ENCODE measurements at places on chromosomes 2 and 18.

GRCh38 chr2:214837466-214837865 is 28.0 kb upstream of the BARD1 start:
- DNase-seq, result no peak

DNA sequence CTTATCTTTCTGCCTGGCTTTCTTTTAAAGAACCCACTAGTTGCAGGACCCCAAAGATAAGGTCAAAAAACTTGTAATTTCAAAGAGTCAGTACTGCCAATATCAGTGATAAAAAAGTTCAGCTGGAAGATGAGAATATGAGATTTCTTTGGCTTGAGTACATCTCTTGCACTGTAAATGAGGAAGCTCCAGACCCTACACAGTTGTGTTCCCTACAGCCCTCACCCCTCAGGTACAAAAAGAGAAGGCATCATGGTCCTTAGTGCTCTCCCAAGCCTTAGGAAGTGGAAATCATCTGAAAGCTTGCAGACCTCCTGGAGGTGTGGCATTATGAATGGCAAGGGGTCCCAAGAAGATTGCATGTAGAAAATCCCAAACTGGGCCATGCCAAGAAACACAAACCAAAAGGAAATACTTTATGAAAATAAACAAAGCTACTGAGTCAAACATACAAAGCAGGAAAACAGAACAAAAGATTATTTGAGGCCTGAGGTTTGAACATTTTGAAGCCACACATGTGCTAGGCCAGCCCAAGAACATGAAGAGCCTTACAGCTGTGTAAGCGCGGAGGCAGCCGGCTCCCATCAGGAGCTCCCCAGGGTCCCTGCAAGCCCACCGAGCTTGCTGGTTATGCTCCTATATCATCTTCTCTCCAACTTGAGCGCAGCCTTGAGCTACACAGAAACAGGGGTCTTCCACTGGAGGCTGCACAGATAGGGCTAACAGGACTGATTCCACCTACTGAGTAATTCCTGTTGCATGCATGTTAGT is 217.0 kb downstream of the OSR1 start:
- DNase-seq, result no peak

DNA sequence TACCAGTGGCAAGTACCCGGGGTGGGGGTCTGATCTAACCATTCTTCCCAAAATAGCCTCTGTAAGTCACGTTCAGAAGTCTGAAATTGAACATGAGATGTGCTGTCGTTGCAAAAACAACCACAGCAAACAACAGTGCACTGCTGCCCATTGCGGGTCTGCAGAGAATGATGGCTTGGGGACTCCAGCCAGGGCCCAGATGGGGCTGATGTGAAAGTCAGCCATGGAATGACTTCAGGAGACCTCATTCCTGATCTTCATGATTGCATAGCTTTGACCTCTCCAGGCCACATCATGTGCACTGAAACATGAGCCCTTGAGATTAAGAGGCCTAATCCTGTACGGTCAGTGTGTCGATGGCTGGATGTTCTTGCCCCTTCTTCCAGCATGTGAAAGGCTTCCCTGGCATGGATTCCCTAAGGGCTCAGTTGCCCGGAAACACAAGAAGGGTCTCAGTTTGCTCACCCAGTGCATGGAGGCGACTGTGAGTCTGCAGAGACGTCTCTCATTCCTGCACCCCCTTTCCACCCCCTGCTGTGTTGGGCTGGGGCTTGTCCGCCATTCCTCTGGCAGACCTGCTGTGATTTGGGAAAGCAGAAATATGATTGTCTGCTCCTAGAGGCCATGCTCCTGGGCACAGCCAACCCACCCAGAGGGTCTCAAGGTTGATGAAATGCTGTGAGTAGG is 191.6 kb downstream of the SEPTIN10 start:
- DNase-seq, result no peak

DNA sequence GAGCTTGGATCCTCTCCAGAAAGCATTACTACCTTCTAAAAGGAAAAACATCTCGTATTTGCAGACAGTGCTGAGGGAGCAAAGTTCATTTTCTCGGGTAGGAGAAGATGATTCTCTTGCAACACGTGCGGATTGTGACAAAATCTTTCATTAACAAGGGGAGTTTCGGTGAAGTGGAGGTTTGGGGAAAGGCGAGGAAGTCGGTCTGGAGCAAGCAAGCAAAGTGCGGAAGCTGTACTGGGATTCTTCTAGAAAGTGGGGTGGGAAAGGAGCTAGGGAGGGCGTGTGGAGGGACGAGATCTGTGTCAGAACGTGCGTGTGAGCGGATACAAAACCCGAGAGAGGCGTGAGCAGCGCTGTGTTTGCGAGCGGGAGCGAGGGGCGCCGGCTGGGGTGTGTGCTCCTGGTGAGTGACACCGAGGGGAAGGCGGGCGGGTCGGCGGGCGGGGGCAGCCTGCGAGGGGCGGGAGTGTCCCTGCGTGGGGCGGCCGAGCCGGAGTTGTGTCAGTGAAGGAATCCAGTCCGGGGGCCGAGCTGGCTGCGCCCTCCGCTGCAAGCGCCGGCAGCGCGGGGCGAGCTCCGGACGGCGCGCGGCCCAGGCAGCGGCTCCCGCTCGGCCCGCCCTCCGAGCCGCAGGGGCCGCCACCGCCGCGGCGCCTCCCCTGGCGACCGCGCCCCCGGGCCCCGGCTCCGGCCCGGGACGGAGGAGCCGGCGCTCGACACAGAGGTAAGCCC is at the start of gene SPATS2L:
TSS of gene SPATS2L (plus strand) at position 498 of the 735 bp plus-strand sequence. CDS start 82,552 bp downstream, outside the sequence.
- DNase-seq, result no peak

GRCh38 chr2:114534116-114535084 is 92.0 kb downstream of the DPP10 start:
- no peak for DNase-seq

DNA sequence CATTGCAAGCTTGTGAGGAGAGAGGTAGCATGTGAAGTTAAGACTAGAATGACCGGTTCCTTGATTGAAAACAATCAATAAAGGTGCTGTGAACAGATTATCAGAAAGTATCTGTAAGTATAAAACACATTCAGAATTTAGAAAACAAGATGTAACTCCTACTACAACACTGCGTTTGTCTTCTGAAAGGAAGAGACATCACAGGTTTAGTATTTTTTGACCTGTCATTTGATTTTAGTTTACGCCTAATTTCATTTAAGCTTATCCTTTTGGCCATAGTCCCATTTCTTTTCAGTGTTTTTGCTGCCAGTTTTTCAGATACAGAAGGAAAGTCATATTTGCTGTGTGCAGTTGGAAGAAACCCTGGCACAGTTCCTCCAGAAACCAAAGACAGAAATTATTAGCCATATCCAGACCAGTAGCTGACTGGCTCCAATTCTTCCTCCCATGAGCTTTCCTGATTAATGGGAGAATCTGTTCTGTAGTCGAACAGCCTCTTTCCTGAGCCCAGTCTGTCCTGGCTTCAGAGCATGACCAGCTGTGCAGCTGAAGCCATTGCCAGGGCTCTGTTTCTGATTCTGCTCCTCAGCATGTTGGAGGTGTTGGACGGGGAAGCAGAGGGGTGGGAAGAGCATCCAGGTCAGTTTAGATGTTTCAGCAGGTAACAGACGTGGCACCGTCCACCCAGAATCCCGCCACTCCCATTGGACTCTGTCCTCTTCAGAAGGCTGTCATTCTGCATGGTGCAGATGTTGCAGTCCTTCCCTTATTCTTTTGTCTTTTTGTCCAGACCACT is 61.0 kb downstream of the CRIM1 start:
- no peak for DNase-seq

GRCh38 chr2:174918886-174919526 is 86.2 kb downstream of the CHN1 start:
- no peak for DNase-seq

DNA sequence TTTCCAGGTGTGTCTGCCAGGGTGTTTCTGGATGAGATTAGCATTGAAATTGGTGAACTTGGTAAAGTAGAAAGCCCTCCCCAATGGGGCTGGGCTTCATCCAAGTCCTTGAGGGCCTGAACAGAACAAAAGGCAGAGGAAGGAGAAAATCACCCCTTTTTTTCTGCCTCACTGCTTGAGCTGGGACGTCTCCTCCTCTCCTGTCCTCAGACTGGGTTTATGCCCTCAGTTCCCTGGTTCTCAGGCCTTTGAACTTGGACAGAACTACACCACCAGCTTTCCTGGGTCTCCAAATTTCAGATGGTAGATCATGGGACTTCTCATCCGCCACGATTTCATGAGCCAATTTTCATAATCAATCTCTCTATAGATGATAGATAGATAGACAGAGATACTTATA is 53.7 kb upstream of the BIN1 start:
- DNase-seq, result no peak

GRCh38 chr2:130374587-130375290 is 18.9 kb downstream of the PTPN18 start:
- no peak for DNase-seq

GRCh38 chr18:34913837-34914661 is 127.2 kb upstream of the MAPRE2 start:
- DNase-seq, result no peak

GRCh38 chr2:26064846-26065245 is 31.0 kb downstream of the RAB10 start:
- DNase-seq, result no peak

GRCh38 chr2:188629753-188630527 is 338.3 kb downstream of the GULP1 start:
- DNase-seq, result no peak

- no peak for DNase-seq
Observed at GRCh38 chr2:133854603-133855200, 286.4 kb upstream of the NCKAP5 start.

DNA sequence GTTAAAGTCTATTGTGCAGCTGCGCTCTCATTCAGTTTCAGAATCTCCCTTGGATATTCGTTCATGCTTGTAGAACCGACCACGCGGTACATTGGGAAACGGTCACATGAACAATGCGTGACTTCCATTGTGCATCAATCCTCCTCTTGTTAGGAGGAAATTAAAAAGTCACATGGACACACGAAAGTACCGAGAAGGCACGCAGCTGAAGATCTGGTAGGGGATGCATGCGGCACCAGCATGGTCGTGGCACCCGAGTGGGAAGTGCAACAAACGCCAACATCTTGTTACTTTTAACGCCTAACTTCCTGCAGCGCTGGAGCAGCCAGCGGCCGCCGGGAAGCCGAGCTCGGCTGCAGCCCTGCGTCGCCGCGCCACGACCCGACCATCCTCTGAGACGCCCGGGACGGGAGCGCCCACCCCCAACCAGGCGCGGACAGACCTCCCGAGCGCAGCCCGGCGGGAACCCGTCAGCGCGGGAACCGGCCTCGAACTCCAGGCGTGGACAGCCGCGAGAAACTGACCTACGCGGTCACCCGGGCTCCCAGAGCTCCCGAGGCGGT is 412 bp downstream of the OSBPL1A start:
- peak; percentile 52 for DNase-seq

DNA sequence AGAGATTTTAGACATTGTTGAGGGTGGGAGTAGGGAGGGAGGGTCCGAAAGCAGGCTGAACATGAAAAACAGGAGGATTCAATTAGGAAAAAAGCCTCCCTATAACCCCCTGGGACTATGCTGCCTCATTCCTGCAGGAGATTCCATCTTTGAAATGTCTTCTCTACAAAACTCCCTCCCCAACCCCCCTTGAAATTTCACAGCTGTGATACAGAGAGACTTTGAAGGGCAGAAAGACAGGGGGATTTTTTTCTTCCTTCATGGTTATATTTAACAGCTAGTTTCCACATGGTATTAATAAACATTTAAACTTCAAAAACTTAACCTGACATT is 57.6 kb downstream of the TRIB2 start:
- DNase-seq, result no peak

GRCh38 chr2:111624411-111625156 is 259.4 kb downstream of the ANAPC1 start:
- DNase-seq, result no peak

- DNase-seq, result no peak
Observed at GRCh38 chr2:176502619-176503018, 233.4 kb downstream of the MTX2 start.

DNA sequence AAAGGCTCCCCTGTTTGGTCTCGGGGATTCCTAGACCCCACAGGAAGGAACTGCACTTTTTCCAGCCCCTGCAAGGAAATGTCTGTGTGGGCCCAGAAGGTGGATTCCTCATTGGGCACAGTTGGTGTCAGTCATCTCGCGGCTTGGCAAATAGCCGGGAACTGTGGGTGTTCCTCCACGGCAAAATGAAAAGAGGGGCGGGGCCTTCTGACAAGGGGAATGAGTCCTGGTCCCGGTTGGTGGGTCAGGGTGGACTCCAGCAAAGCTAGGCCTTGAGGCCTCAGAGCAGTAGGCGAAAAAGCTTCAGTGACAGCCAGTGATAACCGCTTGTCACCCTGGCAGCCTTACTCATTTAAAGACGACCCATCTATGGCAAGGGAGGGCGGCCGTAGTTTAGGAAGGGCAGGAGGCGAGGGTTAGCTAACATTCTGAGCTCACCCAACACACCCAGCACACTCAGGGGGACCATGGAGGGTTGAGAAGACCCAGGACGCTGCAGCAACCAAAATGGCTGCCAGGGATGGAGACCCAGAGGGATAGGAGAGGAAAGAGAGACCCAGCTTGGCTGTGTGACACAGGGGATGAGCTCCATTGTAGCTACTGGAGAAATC is 16.5 kb downstream of the SLC4A3 start:
- DNase-seq, result no peak

GRCh38 chr2:64924170-64924934 is 64.8 kb upstream of the SLC1A4 start:
- no peak for DNase-seq

- DNase-seq, result no peak
Observed at GRCh38 chr2:26801328-26801727, 15.5 kb downstream of the CENPA start.

- DNase-seq, result no peak
Observed at GRCh38 chr2:136012315-136012714, 26.9 kb upstream of the DARS1 start.

DNA sequence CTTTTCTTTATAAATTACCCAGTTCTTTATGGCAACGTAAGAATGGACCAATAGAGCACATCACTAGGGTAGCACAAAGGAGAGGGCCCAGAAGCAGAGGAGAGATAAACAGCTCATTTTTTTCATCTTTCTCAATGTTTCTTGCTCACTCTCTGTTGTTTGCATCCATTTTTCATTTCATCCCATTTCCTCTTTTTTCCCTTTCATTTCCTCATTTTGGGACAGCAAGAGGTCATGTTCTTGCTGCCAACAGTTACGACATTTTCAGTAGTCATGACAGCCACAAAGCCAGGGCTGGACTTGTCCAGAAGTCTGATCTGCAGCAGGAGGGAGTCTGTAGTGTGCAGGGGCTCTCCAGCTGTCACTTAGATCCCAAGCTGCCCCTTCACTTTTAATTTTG is 52.7 kb upstream of the CYP1B1 start:
- no peak for DNase-seq

- DNase-seq, result no peak
Observed at GRCh38 chr18:55244546-55244945, 285.3 kb upstream of the CCDC68 start.

GRCh38 chr2:9594366-9595054 is 36.3 kb downstream of the YWHAQ start:
- DNase-seq, result peak; percentile 97

Measured in epithelial cell of proximal tubule (primary cell).